ENCODE measurements at places on chromosomes 13 and 19.

DNA sequence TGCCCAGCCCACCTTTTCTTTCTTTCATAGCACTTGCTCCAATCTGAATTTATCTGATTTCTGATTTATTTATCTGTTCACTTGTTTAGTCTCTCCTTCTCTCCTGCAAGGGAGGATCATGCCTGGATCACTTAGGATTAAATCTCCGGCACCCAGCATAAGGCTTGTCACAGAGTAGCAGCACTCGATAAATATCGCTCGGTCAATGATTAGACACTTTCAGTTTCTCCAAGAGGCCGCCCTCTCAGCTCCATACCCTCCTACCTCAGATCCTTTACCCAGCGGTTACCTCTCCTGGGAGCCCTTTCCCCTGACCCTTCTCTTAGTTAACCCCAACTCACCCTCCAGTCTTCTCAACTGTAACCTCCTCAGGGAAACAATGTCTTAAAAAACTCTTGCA is 1.4 kb downstream of the CLIP3 start:
- no peak for DNase-seq

DNA sequence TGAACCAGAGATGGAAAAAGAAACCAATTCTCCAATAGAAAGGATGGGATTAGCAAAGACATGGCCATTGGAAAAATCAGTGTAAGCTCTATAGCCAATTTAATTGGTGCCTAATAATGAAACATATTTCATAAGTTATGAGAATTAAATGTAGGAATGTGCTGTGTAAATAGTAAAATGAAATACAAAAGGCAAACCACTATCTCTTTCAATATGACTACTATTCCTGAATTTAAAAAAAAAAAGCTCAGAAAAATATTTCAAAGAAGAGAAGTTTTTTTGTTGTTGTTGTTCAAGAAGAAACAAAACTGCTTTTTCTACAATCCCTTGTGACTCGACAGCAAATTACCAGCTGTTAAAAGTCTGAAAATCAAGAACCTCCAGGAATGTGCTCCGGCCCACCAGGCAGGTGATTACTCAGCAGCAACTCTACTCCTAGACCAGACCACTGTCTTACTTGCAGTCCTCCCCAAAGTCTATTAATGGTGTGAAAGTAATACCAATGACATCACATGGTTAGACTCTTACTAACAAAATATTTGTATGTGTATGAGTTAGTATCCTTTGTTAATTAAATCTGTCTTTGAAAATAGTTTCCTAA is 362.4 kb downstream of the KCTD12 start:
- DNase-seq, result no peak

GRCh38 chr13:50282016-50282415 is 266.8 kb downstream of the KCNRG start:
- DNase-seq, result no peak

GRCh38 chr19:19490214-19490968 is 25.0 kb downstream of the TSSK6 start:
- peak; percentile 82 for DNase-seq

DNA sequence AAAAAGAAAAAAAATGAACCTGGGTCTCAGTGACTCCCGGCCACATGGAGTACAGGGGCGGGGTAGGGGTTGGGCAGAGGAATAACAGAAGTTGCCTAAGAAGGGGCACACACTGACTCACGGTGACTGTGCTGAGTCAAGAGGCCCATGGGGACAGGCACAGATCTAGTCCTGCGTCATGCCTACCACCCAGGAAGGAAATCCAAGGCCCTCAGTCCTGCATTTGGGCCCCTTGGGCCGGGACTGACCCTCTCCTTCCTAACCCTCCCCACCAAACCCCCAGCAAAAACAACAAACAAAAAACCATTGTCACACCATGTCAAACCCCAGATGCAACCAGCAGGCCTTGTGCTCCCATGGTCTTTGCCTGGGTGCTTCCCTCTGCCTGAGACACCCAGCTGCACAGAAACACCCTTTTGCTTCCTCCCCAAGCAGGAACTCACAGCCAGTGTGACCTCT is 9.6 kb upstream of the NOTCH3 start:
- DNase-seq, result no peak

DNA sequence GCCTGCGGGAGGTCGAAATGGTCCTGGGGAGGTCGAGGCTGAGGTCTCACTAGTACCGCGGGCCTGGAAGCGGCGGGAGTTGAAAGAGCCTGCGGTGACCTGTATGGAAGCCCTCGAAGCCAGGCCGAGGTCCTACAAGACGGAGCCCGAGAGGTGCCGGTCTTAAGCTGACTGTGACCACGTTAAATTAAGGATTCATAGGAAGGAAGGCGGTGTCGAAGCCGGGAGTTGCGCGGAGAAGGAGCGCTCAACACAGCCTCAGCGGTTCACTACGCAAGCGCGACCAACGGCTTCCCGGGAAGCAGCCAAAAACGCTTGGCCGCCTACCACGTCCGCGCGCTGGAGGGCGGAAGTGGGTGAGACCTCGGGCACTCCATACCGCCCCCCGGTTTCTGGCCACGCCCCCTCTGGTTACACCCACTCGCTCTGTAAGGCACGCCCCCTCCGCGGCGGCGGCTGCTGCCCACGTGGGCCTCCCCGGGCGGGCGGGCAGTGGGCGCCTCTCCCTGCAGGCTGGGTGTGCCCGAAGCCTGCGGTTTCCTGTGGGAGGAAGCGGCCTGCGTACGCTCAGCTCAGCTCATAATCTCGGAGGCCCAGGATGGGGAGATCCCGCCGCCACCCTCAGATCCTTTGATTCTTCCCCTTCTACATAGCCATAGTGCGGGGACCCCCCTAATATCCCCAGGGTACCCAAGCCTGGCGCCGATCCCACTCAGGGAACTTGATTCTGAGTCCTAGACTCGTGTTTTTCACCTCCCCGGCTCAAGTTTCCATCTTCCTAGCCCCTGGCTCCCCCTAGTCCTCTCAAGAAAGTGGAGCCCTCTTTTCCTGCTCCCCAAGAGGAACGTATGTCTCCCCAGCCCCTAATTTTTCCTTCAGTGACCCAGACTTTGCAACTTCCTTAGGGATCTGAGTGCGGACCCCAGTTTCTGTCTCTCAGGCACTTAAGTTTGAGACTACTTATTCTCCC is 3.4 kb upstream of the EMP3 start:
- peak; percentile 99 for DNase-seq

- DNase-seq, result no peak
Observed at GRCh38 chr19:35249146-35249847, 495 bp downstream of the LSR start.

- no peak for DNase-seq
Observed at GRCh38 chr13:111476197-111476596, 155.8 kb downstream of the TEX29 start.

DNA sequence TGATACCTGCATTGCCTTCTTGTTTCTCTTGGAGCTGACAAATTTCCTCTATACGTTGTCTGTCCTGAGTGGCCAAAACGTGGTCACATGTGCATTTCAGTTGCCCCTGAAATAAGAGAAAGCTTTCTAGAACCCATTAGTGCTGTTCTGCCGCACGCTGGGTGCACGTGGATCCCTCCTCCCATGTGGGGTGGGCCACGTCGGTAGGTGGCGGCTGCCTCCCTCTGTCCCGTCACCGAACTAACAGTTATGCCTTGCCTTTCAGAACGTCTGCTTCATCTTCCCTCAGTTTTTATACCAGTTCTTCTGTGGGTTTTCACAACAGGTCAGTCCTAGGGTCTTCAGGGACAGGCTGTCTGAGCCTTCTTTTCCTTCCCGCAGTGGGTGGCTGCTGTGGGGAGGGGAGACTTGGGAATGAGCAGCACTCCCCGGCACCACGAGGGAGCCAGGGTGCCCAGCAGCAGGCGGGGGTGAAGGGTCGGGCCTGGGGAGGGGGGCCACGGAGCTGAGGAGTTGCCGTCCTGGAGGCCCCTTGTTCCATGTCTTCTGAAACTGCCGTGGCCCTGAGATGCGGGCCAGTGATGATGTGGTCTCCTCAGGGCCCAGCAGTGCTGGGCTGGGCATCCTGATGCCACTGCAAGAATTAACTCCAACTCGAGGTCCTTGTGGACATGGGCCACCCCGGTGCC is 109.7 kb upstream of the MCF2L start:
- DNase-seq, result no peak

Measured in left forelimb (tissue), 1 donor.